NCI-H2029 treated with DMSO at 0.1 percent for 48 hours (cell line): ENCODE measurements at places on chromosomes 4 and X.
A peak's percentile ranks its signal among the peaks of the same experiment; 100 is the strongest.

- DNase-seq = no peak
These were observed 365.0 kb downstream of the PPP3CA start for GRCh38 chr4:100982345-100982744.

DNA sequence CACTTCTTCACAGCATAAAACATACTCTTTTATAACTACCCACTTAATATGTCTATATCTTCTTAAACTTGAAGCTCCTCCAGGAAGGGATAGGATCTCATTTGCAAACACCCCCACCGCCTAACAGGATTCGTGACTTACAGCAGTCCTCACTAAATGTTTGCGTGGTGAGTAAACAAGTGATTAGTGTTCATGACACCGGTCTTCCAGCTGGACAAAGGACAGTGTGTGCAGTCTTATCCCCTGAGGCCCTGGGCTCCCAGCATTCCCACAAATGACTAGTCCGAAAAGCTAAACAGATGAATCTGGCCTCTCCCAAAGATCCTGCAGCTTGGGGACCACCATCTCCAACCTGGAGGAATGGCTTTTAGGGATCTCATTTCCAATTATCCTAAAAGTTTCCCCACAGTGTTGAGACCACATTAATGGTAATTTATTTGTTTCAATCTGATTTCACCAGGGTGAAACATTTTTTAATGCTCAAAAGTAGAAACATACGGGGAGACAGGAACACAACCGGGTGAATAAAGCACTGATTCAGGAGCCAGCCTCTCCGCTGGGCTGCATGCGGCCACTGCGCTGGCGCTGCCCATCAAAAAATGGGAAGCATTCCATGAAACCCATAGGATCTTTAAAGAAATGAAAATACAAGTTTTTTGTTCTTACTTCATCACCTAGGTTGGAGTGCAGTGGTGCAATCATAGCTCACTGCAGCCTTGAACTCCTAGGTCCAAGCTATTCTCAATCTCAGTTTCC, 69.2 kb downstream of the HADH start:
- DNase-seq = no peak

- DNase-seq = no peak
These were observed 225.1 kb upstream of the ITM2A start for GRCh38 chrX:79592259-79592658.

- peak; percentile 88 for DNase-seq
These were observed 138.6 kb downstream of the AFF1 start for GRCh38 chr4:87073199-87074120.

DNA sequence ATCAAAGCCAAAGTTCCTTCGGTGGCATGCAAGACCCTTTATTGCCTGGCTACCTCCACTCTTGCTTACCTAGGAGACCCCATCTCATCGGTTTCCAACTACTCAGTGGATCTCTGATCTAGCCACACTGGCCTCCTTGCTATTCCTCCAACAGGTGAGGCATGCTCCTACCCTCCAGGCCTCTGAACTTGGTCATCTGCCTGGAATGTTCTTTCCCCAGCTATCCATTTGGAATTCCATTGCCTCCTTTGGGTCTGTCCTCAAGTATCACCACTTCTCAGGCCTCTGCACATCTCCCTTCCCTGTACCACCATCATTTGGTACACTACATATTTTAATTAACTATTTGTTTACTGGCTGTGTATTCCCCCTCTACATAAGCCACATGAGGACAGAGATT, 11.2 kb downstream of the LGI2 start:
- no peak for DNase-seq

- DNase-seq = peak; percentile 54
These were observed at the start of gene TLR1 for GRCh38 chr4:38804654-38805295. TSS of gene TLR1 (minus strand) at chr4:38804791. CDS start at chr4:38798831, 5,960 bp downstream.

- no peak for DNase-seq
These were observed 33.8 kb downstream of the TXK start for GRCh38 chr4:48100256-48100655.

DNA sequence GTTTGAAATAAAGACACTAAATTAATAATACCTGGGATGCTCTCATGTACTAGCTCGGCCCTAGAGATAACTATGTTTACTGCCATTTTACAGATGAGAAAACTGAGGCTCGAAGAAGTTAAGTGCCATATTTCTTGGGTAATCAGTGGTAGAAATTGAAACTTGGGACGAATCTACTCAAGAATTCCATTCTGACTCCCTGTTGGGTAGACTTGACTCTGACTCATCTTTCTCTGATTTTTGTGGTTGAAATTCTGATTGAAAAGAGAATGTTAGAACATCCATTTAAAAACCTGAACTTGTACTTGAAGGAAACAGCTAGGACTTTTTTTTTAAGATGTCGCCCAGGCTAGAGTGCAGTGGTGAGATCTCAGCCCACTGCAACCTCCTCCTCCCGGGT, 50.1 kb upstream of the NSUN7 start:
- no peak for DNase-seq

- DNase-seq = no peak
These were observed 1283.6 kb downstream of the FSTL5 start for GRCh38 chr4:160880180-160880579.

GRCh38 chr4:150457802-150458201, 124.1 kb upstream of the MAB21L2 start:
- no peak for DNase-seq

DNA sequence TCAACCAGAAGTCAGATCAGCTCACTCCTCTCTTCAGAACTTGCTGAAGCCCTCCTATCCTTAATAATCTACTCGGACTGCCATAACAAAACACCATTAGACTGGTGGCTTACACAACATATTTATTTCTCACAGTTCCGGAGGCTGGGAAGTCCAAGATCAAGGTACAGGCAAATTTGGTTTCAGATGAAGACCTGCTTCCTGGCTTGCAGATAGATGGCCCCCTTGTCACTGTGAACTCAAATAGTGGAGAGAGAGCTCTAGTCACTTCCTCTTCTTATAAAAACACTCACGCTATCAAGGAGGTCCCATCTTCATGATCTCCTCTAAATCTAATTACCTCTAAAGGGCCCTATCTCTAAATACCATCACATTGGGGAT, 125.1 kb downstream of the CAMK2D start:
- DNase-seq = no peak

DNA sequence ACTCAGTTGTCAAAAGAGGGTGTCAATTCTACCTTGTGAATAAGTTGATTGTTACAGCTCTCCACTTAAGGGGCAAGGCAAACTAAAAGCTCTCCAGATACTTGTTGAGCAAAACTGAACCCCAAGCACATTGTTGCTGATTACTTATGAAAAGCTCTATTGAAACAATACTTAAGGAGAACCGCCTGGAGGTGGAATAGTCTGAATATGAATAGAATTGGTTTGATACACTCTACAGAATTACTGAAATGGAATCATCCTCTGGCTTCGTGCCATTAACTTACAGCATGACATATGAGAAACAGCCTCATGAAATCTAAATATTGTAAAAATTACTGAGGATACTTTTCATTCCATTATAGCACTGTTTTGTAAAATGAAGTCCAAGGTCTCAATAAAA, 127.0 kb upstream of the SH3RF1 start:
- DNase-seq = peak; percentile 94

GRCh38 chrX:153687121-153688039, at the start of gene SLC6A8:
TSS of gene SLC6A8 (plus strand) at chrX:153687926. CDS start at chrX:153688575, 649 bp downstream.
- no peak for DNase-seq

- no peak for DNase-seq
These were observed 21.3 kb downstream of the GPKOW start for GRCh38 chrX:49102190-49102589.

- DNase-seq = no peak
These were observed 73.3 kb upstream of the ZDHHC15 start for GRCh38 chrX:75596178-75596577.

DNA sequence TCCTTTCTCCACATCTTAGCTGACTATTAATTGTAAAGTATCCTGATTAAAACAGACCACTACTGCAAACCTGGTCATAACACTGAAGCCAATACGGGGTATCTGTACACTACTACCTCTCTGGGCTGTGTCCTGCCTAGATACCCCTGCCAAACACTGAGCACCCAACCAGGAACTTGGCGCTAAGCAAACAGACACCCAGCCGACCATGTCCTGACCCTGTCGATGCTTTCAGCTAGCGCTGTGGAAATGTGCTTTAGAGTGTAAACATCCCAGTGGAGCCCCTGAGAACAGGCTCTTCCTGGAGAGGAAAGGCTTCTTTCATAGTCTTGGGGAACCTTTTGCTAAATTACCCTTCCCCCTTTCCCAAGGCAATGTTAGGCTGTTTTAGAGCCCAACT, 52.9 kb downstream of the CCNG2 start:
- no peak for DNase-seq

GRCh38 chr4:145843639-145844038, 95.0 kb downstream of the ZNF827 start:
- no peak for DNase-seq

DNA sequence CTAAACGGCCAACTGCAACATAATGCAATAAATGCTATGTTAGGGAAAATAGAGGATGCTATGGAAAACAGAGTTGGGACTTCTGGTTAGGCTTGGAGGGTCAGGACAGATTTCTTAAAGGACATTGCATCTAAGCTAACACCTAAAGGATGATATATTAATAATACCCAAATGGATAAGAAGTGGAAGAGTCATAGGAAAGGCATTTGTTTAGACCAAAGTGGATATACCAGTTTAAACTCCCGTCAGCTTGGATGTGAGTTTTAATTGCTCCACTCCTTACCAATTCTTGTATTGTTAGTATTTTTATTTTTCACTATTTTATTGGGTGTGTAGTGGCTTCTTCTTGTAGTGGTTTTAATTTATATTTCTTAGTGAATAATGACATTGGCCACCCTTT, 93.9 kb downstream of the PTPN13 start:
- no peak for DNase-seq

- no peak for DNase-seq
These were observed 419.8 kb upstream of the AMOT start for GRCh38 chrX:113260474-113260873.

GRCh38 chrX:48461830-48462229, 8.2 kb downstream of the SLC38A5 start:
- no peak for DNase-seq

- DNase-seq = no peak
These were observed 74.6 kb upstream of the MID1IP1 start for GRCh38 chrX:38726612-38727011.

- DNase-seq = no peak
These were observed 62.0 kb downstream of the SLAIN2 start for GRCh38 chr4:48403358-48403757.

- no peak for DNase-seq
These were observed 26.1 kb downstream of the IGSF1 start for GRCh38 chrX:131262738-131263679.

DNA sequence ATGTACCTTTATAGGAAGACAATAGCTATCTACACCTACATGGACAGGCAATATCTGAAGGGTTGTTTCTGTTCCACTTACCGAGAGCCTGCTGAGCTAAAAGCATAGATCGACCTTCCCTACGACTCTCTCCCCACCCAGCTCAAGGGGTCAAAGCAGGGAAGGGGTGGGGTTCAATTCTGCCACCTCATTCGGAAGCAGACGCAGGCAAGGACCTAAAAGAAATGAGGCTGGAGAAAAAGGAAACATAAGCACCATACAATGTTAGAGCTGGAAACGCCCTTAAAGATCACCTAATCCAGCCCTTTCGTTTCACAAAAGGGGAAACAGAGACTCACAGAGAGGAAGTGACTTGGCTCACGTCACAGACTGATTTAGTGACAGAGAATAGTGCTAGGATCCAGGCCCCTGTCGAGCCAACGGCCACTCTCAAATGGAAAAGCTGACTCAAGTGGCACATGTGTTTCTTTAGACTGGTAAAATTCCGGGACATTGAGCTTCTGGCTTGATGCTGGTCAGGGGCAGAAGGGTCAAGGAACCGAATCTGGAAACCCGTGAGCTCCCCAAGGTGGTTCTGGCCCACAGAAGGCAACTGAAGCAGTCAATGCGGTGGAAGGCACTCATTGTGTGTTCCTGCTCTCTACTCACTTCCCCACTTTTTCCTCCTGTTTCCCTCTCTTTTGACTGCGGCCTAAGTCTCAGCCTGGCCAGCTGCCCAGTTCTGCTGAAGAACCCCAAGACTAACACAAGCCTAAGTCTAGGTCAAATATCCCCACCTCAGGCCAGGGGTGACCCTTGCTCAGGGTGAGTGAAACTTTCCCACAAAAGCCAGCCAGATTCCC, 7.5 kb downstream of the SEPTIN6 start:
- no peak for DNase-seq

- peak; percentile 69 for DNase-seq
These were observed 56.4 kb downstream of the C4orf51 start for GRCh38 chr4:145736241-145736831.

- DNase-seq = no peak
These were observed 24.8 kb downstream of the RTL9 start for GRCh38 chrX:110383414-110383813.

DNA sequence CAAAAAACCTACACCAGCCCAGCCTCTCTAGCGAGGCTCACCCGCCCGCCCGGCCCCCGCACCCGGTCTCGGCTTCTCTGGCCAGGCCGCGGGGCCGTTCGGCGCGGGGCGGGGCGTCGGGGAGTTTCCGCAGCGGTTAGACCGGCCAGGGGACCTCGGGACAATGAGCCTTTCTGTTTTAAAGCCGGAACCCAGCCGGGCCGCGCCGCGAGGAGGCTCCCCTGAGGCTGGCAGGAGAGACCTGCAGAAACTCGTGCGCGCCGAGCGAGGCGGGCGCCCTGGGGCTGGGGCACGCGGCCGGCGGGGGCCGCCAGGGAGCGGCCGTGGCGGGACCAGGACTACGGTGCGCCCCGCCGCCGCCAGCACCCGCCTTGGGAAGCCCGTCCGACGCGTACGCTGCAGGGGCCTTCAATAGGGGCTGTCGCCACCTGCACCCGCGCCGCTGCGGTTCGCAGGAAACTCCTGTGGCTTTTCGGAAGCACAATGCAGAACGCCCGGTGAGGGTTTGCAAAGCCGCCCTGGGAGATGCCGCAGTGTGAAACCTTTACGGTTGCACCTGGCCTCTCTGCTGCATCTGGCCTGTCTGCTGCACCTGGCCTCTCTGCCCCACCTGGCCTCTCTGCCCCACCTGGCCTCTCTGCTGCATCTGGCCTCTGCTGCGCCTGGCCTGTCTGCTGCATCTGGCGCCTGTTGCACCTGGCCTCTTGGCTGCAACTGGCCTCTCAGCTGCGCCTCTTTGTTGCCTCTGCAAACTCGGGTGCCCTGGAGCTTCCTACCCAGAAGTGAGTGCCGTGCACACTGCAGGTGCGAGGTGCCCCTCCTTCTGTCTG, 63.9 kb downstream of the TRAPPC11 start:
- DNase-seq = peak; percentile 98

DNA sequence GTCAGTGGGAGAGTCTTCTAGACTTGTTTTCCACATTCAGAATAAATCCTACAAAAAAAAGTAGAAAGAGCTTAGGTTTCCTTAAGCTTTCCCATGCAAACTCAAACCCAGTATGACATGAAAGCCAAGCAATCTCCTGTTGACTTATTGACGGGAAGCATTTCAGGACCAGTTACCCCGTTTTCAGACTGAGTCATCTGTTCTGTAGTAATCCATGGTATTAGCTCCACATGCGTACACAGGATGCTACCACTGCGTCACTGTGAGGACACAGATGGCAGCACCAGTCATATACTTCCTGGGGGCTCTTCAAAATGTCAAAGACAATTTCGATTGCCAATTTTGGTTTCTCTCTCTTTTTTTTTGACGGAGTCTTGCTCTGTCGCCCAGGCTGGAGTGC, 224.9 kb upstream of the MAD2L1 start:
- no peak for DNase-seq

- DNase-seq = no peak
These were observed 93.9 kb downstream of the NXF2B start for GRCh38 chrX:102345916-102346315.

GRCh38 chr4:73518340-73518739, 36.8 kb downstream of the AFM start:
- no peak for DNase-seq
